ENCODE measurements at places on chromosomes 7 and 10.
A peak's percentile ranks its signal among the peaks of the same experiment; 100 is the strongest.

DNA sequence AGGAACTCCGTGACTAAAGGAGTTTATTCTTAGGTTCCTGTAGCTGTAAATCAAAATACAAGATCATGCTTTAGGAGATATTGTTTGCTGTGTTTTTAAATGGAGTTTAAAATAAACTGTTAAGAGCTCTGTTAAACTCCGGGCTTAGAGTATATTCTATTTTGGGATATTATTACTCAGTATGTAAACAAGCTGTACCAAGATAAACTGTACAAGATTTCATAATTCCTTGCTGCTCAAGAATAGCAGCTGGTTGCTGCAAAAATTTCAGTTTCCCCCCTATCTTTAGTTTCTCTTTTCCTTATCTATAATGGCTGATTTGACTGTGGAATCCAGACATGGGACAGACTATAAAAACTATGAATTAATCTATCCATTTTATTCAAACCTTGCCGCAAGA lies 215.7 kb downstream of the HTR7 start:
- DNase-seq = no peak

DNA sequence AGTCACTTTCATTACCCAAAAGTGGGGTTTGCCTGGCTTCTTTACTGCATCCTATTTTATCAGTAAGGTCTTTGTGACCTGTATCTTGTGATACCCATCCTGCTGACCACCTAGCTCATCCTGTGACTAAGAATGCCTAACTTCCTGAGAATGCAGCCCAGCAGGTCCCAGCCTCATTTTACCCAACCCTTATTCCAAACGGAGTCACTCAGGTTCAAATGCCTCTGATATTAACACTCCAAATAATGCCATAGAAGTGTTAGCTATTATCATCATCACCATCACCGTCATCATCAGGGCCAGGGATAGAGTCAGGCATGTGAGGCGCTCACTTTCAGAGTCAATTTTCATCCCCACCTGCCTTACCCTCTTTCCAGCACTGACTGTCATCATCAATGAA lies 85.5 kb downstream of the SLC16A9 start:
- DNase-seq = no peak

GRCh38 chr10:58956926-58957325 lies 219.5 kb upstream of the PHYHIPL start:
- no peak for DNase-seq

GRCh38 chr10:91424016-91424415 lies 13.9 kb downstream of the HECTD2 start:
- no peak for DNase-seq

DNA sequence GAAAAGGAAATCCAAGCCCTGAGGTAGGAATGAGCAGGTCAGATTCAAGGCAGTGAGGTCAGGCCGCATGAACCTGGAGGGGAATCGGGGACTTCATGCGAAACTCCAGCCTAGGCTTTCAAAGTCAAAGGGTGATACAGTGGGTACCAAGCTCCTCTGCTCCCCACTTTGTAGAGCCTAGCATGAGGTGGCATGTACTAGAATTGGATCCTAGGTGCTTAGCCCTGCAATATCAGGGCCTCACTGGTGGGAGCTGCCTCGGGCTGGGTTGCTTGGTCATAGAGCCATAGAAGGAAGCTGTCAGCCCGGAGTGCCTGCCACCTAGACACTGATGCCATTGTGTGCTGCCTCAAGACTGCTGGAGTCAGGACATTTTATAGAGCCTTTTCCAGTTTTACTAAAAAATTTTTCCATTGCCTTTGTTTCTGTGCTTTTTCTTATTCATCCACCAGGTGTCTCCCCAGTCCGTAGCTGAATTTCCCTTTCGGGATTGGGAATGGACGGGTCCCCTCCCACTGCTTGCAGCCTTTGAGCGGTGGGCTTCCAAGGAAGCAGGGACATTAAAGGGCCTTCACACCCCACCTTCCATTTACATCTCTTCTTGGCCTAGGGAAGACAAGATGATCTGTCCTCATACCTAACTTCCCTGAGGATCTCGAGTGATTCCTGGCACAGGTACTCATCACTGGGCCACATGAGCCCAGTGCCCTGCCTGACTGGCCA lies 5.5 kb upstream of the LZTS2 start:
- DNase-seq = peak; percentile 53

GRCh38 chr10:91201213-91201996 lies 19.1 kb upstream of the PCGF5 start:
- no peak for DNase-seq

- no peak for DNase-seq
These were observed 81.0 kb downstream of the SAMD9 start for GRCh38 chr7:93036807-93037206.

GRCh38 chr10:72779874-72780273 lies 87.9 kb downstream of the MCU start:
- DNase-seq = no peak
